ENCODE measurements at places on chromosomes 7 and 10.

DNA sequence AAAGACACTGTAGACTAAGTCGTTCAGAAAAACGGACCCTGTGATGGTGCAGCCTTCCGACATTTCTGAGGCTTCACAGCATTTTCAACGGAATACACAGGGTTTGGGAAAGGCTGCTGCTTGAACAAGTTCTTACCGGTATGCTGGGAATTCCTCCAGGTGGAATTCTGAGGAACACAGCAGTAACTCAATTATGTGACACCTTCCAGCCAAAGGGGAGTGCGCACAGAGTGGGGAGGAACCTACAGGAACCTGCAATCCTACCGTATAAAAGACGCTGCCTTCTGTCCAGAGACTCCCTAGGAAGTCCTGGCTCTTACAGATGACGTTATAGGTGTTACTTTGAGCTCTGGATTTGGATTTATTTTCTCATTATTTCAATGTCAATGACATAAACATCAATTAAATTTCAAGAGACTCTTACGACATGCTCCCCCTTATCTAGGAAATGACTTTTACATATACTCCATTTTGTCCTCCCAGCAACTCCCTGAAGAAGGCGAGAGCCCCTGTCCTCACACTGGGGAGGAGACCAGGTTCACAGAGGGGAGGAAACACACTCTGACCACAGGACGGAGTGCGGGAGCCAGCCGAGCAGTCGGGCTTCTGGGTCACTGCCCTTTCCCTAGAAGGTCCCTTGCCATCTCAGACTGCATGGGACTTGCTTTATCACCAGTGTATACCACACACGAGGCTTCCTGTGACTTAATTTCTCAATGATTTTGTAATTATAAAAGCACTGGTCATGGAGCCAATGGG is 27.9 kb downstream of the VIPR2 start:
- no peak for DNase-seq

DNA sequence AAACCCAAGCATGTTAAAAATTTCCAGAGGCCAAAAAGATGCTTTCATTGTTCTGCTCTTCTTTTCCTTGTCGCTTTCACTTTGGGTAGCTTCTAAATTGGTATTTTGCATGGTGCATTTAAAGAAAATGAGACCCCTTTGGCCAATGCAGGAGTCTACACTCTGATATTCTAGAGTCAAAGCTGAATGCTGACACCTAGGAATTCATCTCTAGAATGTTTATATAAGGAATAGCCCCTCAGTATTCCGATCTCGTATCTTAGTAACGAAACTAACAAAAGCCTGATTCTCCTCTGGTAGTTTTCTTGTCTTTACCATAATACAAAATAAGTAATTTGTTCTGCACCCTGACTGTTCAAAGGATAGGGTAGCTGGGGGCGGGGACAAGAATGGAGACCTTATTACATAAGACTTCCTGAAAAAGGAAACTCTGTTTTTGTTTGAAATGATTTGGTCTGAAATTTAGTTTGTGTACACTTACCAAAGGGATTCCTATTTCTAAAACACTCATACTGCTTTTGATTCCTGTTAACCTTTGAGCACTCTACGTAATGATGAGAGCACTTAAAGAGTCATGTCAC is 17.1 kb downstream of the IKZF1 start:
- DNase-seq, result no peak

DNA sequence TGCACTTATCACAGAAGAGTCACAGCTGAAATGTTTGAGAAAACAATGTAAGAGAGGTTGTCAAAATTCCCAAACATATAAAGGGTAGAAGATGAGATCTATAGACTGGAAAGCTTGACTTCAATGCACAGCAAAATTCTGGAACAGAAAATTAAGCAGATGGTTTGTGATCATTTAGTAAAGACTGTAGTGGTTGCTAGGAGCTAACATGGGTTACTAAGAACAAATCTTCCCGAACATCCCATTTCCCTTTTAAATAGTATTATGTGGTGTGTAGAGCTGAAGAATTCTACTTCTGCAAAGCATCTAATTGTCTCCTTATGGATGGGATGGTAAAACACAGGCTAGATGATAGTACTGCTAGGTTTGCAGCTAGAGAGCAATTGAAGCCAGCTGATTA is 312.3 kb downstream of the CAMK1D start:
- no peak for DNase-seq

DNA sequence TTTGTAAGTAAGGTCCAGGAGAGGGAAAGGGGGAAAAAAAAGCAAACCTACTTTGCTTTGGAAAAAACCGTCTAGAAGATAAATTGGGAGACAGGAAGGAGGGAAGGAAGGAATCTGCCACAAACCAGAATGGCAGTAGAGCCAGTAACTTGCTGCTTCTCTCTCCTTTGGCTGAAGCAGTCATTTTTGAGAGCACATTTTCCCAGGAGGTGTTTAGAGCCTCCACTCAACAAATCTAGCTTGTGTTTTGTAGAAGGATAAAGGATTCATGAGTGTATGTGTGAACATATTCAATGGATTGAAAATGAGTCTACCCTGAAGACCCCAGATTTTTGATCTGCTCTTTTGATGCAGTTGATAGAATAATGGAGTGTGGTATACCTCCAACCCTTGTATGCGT is 2.6 kb downstream of the NRG3 start:
- no peak for DNase-seq

DNA sequence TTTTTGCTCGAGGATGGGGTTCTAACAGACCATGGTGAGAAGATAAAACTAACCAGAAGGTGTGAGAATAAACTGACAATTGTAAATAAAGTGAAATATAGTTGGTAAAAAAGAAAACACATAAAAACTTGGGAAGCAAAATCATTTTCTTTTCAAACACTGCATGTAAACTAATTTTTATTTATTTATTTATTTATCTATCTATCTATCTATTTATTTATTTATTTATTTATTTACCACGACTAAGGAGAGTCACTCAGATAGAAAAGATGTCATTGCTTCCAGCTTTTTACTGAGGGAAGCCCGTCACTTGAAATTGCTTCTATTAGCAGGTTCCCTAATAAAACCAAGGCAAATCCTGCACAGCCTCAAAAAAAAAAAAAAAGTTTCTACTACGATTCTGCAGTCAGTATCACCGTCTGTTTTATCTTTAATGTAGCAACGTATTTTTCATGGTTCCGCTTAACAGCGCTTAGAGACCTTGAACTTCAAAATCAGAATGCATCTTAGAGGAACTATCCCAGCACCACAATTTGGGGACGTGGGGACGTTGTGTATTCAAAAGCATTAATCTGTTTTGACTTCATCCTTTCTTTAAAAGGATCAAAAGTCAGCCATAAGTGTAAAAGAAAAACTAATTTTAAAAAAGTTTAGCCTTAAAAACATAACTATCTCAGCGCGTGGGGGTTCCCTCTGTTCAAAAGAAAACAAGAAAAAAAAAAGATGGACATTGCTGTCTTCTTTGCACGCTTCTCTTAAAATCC is 33.3 kb upstream of the EBLN1 start:
- DNase-seq, result peak; percentile 39

- no peak for DNase-seq
Measured at GRCh38 chr7:41170466-41170865, 532.4 kb downstream of the INHBA start.

GRCh38 chr7:47198159-47198558 is 383.8 kb downstream of the TNS3 start:
- no peak for DNase-seq

- DNase-seq, result peak; percentile 61
Measured at GRCh38 chr7:132577206-132578049, 1.2 kb upstream of the PLXNA4 start.

GRCh38 chr7:131031099-131031868 is 296.4 kb upstream of the MKLN1 start:
- no peak for DNase-seq

- DNase-seq, result no peak
Measured at GRCh38 chr10:114357515-114357996, 46.7 kb downstream of the AFAP1L2 start.

GRCh38 chr10:83886871-83887270 is 252.4 kb upstream of the GHITM start:
- DNase-seq, result no peak

- DNase-seq, result no peak
Measured at GRCh38 chr10:117158297-117158696, 20.2 kb upstream of the VAX1 start.

GRCh38 chr10:119542988-119543813 is 682 bp upstream of the RGS10 start:
- peak; percentile 68 for DNase-seq

Data from RPMI8226 (cell line).